Ureter (tissue), 1 donor: ENCODE measurements at places on chromosomes 2 and 18. TPM values are rescaled to one million over a fixed set of nuclear protein-coding genes. Genes with fewer than 3 reads are reported as not detected.

DNA sequence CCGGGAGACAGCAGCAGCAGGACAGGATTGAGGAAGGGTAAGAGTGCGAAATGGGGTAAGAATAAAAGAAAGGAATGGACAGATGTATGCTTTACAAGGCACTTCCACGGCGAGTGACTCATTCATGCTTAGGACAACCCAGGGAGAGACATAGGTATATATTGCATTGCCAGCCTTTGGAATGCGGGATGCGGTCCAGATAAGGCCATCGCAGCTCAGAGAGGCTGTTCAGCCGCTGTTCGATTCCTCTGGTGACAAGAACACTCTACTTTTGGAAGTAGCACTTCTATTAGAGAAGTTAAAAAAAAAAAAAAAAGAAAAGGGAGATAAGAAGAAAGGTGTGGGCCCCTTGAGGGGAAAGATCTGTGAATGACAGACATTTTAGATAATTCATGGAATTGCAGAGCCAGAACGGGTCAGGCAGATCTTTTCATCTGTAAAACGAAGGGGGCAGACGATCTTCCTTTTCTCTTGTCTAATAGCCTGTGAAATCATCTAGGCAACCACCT, 819 bp upstream of the NCOA1 start:
- no peak for DNase-seq

DNA sequence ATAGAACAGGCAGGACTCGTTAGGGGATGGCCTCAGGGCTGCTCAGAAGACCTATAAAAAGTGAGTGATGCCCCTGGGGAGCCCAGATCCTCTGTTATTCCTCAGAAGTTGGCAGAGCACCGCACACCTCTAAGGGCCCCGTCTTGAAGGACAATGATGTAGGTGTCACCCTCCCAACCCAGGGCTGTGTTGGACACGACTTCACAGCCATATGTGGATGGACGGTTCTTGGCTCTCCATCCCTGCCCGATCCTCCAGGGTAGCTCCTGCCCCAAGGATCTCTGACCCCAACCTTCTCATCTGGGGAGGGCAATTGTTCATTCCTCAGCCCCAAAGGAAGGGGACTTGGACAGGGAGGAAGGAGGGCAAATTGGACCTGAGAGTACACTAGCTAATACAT, 246.1 kb downstream of the DYSF start:
- DNase-seq = no peak

TUBA3E gene
- not detected for total RNA-seq

- DNase-seq = no peak
These were observed 40.0 kb upstream of the INPP4A start for GRCh38 chr2:98404556-98405250.

DNA sequence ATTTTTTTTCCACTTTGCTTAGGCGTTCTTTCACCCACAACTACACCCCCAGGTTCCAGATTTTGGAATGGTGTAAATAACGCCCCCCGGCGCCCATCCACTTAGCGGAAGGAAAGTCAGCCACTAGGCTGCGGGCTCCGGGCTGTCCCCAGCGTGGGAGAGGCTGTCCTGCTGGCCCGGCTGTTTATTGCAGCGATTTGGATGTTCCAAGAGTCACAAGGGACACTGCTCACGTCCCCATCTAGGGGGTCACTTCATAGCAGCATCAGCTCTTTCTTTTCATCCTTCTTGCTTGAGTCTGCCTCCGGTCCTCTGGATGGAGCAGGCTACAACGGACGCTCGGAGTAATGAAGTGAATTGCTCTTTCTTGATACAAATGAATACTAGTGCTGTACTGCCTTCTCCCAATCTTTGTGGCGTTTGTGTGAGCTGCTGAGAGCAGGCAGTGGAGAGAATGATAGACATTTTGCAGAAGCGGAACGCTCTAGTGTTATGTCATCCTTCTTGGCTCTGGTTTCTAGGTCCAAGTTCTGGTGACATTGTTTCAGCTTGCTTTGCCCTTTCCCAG, 50.7 kb upstream of the PAIP2B start:
- no peak for DNase-seq
